ENCODE measurements at places on chromosomes 11 and 22.

GRCh38 chr11:102611291-102611690 lies 13.8 kb downstream of the MMP20 start:
- DNase-seq: no peak

DNA sequence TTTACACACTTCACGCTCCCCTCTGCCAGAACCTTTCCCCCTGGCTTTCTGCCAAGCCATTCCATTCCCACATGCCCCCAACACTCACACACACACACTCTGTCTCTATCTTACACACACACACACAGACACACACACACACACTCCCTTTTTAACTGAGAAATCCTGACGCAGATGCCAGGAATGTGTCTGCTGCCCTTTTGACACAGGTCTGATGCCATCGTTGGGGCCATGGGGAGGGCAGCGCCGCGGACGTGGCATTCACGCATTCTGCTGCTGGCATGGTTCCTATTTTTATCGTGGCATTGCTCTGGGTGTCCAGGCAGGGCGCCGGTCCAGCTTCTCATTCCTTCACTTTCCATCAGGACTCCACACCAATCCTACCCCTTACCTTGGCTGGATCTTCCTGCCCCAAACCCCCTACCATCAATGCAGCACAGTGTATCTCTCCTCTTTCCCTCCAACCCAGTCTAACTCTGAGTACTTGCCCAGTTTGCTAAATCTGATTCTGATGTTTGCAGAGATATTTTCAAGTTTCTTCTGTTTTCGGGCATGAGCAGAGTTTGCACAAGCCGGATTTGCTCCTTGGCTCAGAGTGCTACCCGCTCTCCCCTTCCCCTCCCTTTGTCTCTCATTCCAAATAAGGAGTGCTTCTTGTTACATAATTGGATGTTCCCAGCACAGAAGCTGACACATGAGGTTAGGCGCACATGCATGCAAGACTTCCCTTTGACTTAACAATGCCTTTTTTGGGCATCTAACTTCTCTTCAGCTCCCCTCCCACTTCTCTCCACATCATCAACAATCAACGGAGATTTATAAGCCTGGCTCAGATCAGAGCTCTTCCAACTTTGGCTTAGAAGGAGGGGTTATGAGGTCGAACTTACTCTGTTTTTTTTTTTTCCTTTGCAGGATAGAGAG lies 18.8 kb downstream of the SNX19 start:
- no peak for DNase-seq

- DNase-seq: no peak
Measured at GRCh38 chr11:68963779-68964178, 17.0 kb downstream of the MRGPRD start.

DNA sequence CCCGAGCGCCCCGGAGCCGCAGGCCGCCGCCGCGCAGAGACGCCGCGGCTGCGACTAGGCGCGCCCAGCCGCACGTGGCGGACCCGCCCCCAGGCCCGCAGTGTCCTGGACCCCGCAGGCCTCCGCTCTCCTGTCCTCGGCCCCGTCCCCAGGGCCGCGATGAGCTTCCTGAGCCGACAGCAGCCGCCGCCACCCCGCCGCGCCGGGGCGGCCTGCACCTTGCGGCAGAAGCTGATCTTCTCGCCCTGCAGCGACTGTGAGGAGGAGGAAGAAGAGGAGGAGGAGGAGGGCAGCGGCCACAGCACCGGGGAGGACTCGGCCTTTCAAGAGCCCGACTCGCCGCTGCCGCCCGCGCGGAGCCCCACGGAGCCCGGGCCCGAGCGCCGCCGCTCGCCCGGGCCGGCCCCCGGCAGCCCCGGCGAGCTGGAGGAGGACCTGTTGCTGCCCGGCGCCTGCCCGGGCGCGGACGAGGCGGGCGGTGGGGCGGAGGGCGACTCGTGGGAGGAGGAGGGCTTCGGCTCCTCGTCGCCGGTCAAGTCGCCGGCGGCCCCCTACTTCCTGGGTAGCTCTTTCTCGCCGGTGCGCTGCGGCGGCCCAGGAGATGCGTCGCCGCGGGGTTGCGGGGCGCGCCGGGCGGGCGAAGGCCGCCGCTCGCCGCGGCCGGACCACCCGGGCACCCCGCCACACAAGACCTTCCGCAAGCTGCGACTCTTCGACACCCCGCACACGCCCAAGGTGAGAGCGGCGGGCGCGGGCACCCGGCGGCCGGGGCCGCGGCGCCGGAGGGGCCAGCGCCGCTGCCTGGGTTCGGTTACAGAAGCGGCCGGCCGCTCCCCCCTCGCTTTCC lies 528 bp downstream of the WEE1 start:
- DNase-seq: no peak

- no peak for DNase-seq
Measured at GRCh38 chr11:74473382-74474173, 6.2 kb upstream of the KCNE3 start.

DNA sequence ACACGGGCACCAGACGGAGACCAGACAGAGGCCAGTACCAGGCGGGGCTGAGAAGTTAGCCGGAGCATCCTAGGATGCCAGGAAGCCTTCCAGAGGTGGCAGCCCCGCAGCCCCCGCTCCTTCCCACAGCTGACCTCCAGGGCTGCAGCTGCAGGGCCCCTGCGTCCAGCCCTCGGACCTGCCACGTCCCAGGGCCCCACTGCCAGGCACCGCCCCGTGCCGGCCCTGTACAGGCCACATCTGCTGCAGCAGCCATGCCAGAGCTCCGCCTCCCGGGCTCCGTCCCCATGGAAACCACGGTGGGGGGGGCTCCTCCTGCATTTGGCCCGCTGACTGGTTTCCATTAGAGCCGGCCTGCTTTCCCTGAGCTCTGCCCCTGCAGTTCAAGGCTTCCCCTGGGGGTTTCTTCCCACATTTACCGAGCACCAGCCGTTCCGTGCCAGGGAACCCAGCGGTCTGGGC lies 62.5 kb upstream of the PPARA start:
- DNase-seq: peak; percentile 43

- DNase-seq: no peak
Measured at GRCh38 chr11:111829185-111829968, 42.0 kb downstream of the ALG9 start.

- peak; percentile 34 for DNase-seq
Measured at GRCh38 chr11:127470306-127470884, 469.8 kb upstream of the KIRREL3 start.

- DNase-seq: no peak
Measured at GRCh38 chr11:74012074-74012809, 3.4 kb upstream of the UCP3 start.

DNA sequence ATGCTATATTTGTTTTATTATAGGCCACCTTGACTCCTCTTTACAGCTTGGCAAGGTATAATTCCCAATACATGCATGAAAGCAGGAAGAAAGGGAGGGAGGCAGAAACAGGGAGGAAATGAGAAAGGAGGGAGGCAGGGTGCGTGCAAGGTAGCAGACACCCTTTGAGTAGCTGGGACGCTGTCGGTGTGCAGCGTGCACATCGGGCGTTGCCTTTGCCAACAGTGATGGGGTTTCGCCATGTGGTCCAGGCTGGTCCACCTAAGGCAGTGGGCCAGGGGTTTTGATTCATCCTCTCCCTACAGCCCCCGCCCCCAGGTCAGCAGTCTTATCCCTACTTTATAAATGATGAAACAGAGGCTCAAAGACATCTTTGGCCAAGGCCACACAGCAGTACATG lies 25.0 kb upstream of the PHF21B start:
- DNase-seq: no peak

DNA sequence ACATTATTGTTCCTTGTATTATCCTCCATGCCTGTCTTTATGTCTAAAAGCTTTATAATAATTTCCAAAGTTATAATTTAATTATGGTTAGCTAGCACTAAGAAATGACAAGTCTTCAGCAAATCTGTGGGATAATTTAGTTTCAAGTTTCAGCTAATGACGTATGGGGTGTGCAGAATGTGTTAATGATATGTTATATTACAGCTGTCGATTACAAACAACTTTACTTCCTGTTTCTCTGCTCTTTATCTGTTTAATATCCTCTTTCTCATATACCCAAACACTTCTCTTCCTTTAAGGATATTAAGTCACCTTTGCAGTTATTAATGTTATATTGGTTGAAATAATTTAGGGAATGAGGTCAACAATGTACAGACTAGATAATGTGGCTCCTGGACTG lies 161.8 kb downstream of the CASP12 start:
- DNase-seq: no peak

DNA sequence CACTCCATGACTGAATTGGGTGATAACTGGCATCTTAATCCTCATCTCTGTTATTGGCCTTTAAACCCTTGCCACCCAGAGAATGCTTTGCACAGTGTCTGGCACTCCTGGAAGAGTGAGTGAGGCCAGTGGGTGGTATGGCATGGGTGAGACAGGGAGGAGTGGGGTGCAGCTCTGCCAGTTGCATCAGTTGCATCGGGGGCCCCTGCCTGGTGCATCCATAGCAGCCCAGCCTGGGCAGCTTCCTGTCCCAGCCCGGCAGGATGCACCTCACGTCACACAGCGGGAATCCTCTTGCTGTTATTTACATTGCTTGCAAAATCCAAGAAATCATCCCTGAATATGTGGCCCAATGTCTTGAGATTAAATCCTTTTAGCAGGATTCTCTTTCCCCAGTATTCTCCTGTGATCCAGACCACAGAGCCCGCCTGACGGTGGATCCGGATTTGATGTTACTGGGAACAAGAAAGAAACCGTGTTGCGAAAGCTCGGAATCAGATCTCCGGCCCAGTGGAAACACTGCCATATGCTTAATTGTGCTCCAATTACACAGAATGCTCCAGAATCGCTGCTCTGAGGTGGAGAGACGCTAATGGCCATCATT lies 37.6 kb upstream of the MN1 start:
- no peak for DNase-seq

GRCh38 chr11:115659061-115659963 lies 155.1 kb upstream of the CADM1 start:
- peak; percentile 49 for DNase-seq

- DNase-seq: no peak
Measured at GRCh38 chr22:27385261-27385998, 416.1 kb downstream of the MN1 start.

GRCh38 chr11:298406-299065 lies 790 bp downstream of the IFITM5 start:
- no peak for DNase-seq

Measured in NCI-H1092 (cell line).